Bronchial epithelial cell (primary cell): ENCODE measurements at places on chromosomes 16 and 17. TPM values are rescaled to one million over a fixed set of nuclear protein-coding genes. Genes with fewer than 3 reads are reported as not detected.
A peak's percentile ranks its signal among the peaks of the same experiment; 100 is the strongest.

DNA sequence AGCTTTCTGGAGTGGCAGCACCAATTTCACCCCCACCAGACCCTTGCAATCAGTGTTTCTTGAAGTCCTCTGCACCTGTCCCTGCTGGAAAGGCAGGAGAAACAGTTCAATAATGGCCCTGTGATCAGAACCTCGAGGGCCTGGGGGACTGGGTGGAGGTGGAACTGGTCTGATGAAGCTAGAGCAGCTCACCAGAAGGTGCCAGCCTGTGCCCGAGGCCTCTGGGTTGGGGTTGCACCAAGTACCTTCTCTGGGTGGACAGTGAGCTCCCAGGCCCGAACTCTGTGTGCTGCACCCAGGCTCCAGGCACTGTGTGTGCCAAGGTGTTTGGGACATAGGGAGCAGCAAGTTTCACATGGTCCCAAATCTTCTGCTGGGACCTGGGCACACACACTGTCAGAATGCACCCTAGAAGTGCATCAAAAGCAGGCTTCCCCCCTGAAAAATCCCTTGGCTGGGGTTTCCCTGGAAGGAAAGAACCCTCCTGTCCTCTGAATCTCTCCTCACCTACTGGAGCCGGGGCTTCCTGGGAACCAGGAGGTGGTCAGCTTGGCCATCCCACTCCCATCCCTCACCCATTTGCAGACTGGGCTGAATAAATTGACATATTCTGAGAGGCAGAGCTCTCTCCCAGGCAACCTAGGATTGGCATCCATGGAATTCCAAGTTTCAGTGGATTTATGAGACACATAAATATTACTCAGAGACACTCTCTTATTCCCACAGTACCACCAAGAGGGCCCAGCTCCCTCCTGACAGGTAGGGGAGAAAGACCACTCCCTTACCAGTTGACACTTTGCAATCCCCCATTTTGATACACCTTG lies 17.4 kb downstream of the CD300LG start:
- DNase-seq: no peak

DNA sequence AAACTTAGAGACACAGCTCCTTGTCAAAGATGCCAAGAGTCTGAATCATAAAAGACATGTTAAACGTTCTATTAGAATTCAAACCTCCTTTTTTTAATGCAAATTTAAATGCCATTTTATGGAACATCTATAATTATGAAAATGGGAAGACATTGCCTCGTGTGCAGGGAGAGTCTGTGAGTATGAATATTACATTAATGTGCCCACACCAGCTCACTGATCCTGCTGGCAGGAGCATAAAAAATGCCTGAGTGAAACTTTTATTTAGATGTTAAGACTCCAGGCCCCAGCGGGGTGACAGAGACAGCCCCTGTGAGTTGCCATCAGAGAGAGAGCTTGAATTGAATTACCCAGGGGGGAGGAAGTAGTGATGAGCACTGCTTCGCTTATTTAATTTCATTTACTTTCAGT lies 84.8 kb downstream of the SNX11 start:
- no peak for DNase-seq

- peak; percentile 99 for DNase-seq
Observed at GRCh38 chr17:41547921-41548843, 20.1 kb upstream of the KRT19 start.

DNA sequence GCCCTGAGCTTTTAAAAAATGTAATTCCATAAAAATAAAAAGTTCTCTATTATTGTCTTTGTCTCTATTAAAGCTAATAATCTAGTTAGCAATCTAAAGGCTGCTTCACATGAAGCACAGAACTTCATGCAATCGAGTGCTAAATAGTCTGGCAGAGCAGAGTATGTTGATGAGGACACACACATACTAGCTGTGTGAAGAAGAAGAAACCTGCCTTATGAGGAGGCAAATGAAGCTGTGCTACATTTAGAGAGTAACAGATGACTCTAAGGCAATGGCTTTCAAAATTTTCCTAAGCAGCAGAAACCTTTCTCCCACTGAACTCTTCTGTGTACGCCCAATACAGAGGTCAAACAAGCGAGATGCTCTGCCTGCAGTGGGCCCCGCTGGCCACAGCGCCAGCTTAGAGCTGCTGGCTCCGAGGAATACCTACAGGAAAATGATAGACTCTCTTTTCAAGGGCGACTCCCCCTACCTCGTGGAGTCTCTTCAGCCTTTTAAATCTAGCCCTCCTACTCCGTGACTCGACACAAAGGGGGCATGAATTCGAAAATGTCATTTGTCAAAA lies 39.2 kb downstream of the GNA13 start:
- no peak for DNase-seq

The ABCC6 gene
- total RNA-seq: under 0.01 TPM in 1 of 2 replicates, not detected in the other

GRCh38 chr16:50743581-50744225 lies 1.8 kb downstream of the CYLD start:
- DNase-seq: no peak

DNA sequence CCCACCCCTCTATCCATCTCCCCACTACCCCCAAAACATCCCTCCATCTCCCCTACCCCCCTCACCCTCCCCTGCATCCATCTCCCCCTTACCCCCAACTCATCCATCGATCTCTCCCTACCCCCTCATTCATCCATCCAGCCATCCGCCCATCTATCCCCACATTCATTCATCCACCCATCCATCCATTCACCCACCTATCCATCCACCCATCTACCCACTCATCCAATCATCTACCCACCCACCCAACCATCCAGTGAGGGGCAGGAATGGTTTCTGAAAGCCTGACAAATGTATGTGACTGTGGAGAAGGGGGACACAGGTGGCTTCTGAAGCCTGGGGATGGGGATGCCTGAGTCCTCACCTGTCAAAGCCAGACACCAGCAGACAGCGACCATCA lies 8.8 kb upstream of the PAM16 start:
- DNase-seq: no peak

- DNase-seq: no peak
Observed at GRCh38 chr16:63239065-63239570, 1202.9 kb upstream of the CDH8 start.

The PRSS8 gene
- total RNA-seq: 15.0 and 31.0 TPM in 2 replicates

The NOD2 gene
- 2.4 and 11.6 TPM in 2 replicates for total RNA-seq

DNA sequence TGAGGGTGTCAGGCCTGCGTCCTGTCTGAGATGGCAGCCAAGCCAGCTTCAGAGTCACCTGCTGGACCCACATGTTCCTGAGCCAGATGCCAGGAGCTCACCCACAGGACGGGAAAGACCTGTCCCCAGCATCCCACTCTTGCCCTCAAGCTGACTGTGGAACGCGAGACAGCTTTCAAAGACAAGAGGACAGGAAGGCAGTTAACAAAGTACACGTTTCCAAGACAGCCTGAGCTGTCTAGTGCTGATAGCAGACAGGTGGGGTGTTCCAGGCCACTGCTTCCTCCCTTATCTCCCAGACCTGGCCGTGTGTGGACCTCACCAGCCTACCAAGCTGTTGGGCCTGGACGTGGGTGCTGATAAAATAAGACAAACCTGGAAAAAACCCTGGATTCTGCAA lies 13.2 kb downstream of the CMTM3 start:
- DNase-seq: no peak

- DNase-seq: no peak
Observed at GRCh38 chr17:80931421-80932265, 60.0 kb upstream of the CHMP6 start.

The CD300H gene
- not detected in 2 replicates for total RNA-seq

The ELMO3 gene
- total RNA-seq: 25.6 and 44.0 TPM in 2 replicates

- no peak for DNase-seq
Observed at GRCh38 chr17:68822719-68823289, 132.4 kb downstream of the ABCA8 start.

The TBC1D3 gene
- not detected in 2 replicates for total RNA-seq

- DNase-seq: peak; percentile 55
Observed at GRCh38 chr17:66165537-66166123, 26.3 kb downstream of the CEP112 start.

The YBX2 gene
- total RNA-seq: 0.26 and 1.0 TPM in 2 replicates

The CCL17 gene
- not detected in 2 replicates for total RNA-seq

GRCh38 chr17:40598301-40598618 lies 33.0 kb upstream of the CCR7 start:
- DNase-seq: no peak

DNA sequence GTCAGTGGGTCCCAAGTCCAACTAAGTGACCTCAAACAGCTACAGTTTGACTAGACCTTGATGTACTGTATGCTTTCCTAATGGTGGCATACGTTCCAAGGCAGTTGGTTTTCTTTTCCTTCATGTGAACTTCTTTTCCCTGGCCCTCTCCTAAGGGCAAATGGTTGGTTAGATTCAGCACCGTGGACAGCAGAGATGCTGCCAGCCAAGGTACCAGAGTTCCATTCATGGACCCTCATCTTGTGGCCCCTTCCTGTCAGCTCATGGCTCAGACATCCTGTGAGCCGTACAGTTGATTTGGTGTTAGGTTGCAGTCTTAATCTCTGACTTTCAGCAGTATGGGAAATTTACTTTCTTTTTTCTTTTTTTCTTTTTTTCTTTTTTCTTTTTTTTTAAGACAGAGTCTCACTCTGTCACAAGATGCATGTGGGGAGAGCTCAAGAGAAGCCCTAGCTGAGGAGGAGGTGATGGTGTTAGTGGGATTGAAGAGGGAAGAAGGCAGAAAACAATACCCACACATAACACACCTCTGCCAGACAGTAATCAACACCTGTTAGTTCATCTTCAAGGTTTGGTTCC lies 122.4 kb downstream of the USP31 start:
- DNase-seq: peak; percentile 26

The CLEC19A gene
- total RNA-seq: not detected in 2 replicates

The CD300LB gene
- not detected in 2 replicates for total RNA-seq

DNA sequence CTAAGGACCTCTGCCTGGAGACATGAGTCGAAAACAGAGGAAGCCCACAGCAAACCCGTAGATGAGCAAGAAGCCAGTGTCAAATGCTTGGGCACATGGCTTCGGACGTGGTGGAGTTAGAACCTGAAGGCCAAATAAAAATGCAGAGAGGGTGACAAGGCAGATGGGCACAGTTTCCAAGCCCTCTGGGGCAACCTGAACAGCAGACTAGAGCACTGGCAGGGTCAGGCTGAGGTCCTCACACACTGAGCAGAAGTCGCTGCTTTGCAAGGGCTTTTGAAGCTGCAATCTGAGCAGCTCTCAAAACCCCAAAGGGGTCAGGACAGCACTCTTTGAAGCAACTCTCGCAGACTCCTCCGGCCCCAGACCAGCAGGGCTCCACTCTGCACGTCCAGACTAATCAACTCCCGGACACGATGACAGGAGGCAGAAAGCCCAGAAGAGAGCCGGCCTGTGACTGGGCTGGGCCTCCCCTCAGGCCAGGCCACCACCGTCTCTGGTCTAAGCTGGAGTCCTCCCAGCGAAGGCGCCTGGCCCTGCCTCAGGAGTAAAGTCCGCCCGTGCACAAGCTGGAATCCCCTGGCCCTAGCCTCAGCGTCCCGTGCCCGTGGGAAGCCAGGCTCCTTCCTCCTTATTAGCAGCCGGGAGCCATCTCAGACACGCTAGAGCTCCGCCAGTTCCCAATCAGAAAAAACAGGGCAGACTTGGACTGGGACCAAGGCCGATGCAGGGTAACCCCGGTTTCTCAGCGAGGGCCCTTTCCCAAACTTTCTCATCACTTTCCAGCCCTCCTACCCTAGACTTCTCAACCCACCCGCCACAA lies 924 bp downstream of the SMARCD2 start:
- DNase-seq: peak; percentile 15

DNA sequence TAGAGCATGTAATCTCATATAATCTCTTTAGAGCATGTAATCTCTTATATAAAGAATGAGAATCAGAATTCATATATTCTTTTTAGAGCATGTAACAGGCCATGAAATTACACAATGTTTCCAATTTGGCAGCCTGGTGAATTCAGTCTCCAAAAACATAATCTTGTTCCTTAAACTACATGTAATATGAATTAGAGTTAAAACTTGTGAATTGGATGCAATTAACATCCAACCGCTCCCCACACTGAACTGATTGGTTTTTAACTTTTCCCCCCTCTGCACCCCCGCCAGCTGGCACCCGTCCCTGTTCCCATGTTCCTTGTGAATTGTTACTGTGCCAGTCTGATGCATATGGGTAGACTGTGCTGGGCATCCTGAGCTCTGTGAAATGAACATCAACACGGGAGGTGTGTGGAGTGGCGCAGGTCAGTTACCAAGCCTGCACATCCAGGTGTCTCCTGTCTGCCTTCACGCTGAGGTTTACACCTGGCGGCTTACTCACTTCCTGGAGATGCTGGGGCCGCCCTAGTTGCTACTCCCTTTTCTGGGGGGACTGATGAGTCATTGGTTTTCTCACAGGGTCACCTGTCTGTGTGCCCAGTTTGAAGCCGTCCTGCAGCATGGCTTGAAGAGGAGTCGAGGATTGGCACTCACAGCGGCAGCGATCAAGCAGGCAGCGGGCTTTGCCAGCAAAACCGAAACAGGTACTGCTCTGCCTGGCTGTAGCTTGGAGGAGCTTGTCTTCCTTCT lies 50.4 kb downstream of the SNX29 start:
- DNase-seq: peak; percentile 88

- DNase-seq: no peak
Observed at GRCh38 chr17:76078860-76079534, at the start of gene ZACN. TSS of gene ZACN (plus strand) at chr17:76079182. CDS start at chr17:76079265, 83 bp downstream.

GRCh38 chr17:49439673-49440571 lies 25.2 kb upstream of the PHB1 start:
- DNase-seq: no peak

- DNase-seq: peak; percentile 75
Observed at GRCh38 chr16:31700530-31701388, 172.8 kb upstream of the ZNF267 start.

- DNase-seq: no peak
Observed at GRCh38 chr17:78394209-78394608, 15.8 kb downstream of the PGS1 start.

DNA sequence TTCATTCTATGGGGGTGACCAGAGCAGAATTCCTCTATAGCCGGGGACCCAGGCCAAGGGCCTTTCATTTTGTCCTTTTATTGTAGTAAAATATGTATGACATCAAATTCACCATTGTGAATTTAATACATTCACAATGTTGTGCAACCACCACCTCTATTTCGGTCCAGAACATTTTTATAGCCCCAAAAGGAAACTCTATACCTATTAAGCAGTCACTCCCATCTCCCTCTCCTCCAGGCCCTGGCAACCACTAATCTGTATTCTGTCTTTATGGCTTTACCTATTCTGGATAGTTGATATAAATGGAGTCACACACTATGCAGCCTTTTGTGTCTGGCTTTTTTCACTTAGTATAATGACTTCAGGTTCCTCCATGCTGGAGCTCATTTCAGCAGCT lies 9.7 kb upstream of the TNS4 start:
- DNase-seq: no peak

- peak; percentile 14 for DNase-seq
Observed at GRCh38 chr16:86951831-86952598, 365.2 kb downstream of the C16orf95 start.
